ENCODE measurements at places on chromosomes 7 and 10.

DNA sequence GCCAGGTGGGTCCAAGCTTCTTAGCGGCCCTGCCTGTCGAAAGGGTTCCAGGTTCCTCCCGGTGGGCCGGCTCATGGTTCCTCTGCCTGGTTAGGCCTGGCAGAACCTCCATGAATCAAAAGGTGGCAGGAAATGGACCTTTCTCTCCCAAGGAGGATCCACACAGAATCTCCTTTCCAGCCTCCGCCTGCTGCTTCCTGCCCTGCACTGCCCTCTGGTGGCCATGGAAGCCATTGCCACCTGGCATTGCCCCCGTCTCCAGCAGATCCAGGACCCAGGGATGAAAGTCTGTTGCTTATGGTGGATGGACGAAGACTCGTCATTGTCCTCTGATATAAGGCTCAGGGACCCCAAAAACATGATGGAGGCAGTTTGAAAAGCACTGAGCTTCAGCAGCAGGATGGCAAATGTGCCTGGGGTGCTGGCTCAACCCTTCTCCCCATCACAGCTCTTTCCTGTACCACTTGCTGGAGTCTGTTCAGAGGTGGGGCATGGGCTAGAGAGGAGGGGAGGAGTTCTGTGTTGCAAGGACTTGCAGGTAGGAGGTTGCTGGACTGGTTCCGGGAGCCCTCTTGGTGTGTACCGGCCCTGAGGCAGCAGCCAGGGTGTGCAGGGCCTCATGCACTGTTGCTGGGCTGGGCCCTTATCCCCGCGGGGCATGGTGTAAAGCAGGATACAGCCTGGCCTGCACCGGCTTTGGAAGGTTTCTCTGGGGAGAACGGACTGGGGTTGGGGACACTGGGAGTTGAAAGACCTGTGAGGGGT is 11.3 kb upstream of the INMT start:
- no peak for DNase-seq

DNA sequence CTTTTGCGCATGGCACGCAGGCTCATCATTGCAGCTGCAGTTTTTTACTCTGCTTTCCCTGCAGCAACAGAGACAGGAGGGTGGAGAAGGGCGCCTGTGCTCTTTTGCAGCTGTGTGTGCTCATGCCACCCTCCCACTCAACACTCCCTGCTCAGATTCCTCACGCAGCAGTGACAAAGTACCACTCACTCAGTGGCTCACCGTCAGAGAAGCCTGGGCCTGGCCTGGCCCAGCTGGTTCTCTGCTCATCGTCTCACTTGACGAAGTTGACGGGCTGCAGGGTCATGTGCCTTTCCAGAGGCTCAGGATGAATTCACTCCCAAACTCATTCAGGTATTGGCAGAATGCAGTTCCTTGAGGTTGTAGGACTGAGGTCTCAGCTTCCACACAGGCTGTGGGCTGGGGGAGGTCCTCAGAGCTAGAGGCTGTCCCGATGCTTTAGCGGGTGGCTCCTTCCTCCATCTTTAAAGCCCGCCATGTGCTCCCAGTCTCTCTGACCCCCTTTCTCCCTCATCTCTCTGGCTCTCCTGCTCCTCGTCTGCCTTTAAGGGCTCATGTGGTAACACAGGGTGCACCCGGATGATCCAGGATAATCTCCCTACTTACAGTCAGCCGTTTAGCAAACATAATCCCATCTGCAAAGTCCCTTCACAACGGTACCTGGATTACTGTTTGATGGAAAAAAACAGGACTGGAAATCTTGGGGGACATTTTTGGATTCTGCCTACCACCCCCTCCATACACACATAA is 25.8 kb downstream of the PTPRE start:
- no peak for DNase-seq

- DNase-seq = no peak
Observed at GRCh38 chr10:49679480-49679893, at the start of gene C10orf53. Gene C10orf53 (plus strand): TSS chr10:49679651. CDS start chr10:49679698, 47 bp downstream.

- DNase-seq = no peak
Observed at GRCh38 chr7:11818281-11818680, 13.7 kb downstream of the THSD7A start.

GRCh38 chr10:124676416-124677062 is 67.6 kb downstream of the FAM53B start:
- no peak for DNase-seq

DNA sequence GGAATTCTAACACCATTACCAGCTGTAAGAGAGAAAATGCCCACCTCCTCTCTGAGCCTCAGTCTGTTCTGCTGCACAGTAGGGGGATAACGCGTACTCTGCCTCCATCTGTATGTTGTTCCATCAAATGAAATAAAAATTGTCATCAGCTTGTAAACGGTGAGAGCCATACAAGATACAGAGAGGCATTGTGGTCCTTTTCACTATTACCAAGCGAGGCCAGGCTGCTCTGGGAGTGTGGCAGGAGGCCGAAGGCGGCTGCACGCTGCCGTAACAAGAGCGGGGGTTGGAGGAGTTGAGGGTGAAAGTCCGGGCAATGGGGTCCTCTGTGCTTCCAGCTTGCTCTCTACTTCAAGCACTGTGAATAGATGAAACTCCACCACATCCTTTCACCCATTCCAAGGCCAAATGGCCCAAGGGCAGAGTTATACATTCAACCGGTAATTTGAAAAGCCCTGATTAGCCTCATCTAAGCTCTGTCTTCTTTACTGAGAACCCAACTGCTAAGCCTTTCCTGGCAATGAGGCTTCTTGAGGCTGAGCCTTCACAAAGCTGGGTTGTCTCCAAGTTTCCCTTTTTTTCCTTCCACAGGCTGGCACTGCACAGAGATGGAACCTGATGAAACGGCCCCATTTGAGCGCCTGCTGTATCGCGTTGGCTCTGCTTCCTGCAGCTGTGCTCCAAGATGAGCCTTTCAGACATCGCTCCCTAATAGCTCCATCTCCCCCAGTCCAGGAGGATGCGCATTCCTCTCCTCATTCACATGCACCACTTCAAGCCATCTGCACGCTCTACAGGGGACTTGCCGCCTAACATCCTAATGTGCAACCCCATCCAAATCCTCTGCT is 47.2 kb downstream of the PYROXD2 start:
- no peak for DNase-seq

GRCh38 chr7:19203686-19204085 is 58.5 kb upstream of the FERD3L start:
- no peak for DNase-seq

- no peak for DNase-seq
Observed at GRCh38 chr7:105249216-105249615, 139.5 kb downstream of the SRPK2 start.

GRCh38 chr7:19061331-19061730 is 56.1 kb downstream of the TWIST1 start:
- no peak for DNase-seq

DNA sequence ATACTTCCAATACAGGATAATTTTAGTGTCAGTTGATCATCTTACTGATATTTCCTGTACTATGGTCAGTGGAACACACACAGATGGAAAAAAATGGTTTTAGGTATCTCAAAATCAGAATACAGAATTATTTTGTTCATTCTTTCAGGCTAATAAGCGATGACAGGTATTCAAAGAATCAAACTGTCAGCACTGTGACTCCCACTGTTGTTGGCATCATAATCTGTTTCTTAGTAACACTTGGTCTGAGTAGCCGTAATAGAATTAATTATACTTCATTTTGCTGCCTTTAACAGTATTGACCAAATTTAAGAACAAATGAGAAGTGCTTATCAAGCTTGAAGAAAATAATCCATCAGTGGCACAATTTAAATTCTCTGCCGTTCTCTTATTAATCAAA is 215.0 kb downstream of the SKAP2 start:
- DNase-seq = no peak

GRCh38 chr10:43260911-43261577 is 5.8 kb downstream of the RASGEF1A start:
- DNase-seq = no peak
